SK-N-MC (cell line): ENCODE measurements at places on chromosomes 11 and 22.

DNA sequence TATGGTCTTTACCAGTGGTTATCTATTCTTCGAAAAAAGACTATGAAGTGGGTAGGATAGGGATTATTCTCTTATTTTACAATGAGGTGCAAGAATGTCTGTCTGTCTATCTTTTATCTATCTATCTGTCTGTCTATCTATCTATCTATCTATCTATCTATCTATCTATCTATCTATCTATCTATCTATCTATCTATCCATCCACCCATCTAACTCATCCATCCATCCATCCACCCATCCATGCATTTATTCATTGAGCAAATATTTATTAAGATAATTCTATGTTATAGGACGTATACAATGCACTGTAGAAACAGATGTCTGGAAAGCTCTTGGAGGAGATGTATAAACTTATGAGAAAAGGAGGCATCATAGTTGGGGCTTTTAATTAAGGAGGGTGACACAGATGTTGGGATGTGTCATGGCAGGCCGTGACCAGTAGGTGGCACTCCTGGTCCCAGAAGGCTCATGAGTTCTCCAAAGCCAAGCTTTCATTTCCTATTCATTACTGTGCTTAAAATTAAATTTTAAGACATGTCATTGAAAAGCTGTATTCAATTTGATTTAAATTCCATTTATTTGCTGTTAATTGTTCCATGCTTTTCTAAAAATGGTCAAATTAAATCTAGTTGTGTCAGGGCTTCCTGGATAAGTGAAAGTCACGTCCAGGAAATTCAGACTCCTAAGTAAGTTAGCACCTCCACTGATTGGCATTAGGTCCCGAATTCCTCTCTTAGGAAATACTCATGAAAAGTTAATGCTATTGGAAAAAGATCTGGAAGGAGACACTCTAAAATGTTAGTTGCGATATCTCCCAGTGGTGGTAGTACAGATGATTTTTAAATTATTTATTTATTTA, 19.0 kb upstream of the E2F8 start:
- no peak for DNase-seq

GRCh38 chr22:23529166-23530103, 50.7 kb downstream of the IGLL1 start:
- no peak for DNase-seq

GRCh38 chr22:46111645-46112306, 38.5 kb upstream of the PPARA start:
- DNase-seq = no peak

DNA sequence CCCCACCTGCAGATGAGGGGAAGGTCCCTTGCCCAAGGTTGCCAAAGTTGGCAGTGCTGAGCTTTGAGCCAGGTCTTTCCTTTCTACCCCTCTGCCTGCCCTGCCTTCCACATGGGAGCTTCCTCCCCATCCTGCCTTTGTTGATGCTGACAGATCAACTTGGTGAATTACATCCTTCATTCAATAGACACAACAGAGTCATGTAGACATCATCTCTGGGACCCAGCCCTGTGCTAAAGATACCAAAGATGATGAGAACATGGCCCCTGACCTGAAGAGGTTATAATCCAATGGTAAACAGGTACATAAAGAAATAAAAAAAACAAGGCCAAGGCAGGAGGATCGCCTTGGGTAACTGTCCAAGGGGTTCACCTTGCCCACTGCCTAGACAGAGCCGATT, 42.4 kb upstream of the MAPK1 start:
- DNase-seq = no peak

DNA sequence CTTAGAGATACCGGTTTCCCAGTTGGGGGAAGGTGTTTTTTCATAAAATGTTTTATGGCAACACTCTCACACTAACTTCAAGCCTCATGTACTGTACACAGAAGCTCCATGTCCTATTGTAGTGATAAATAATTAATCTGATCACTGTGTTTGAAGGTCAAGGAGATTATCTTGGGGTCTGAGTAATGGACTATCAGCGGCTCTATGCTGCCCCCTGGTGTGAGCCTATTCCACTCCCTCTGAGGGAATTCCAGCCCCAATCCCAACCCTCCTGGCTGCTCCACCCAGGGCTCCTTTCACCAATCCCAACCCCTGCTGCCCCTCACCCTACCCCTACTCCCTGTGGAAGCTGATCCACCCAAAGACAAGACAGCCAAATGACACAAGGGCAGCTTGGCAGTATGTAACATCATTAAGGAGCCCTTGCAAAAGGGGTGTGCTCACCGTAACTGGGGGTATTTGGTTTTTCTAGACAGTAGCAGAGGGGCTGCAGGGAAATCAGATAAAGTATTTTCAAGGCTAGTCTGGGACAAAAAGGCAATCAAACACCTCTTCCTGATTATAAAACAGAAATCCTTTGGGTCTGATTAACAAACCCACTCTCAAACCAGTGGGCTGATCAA, 22.3 kb downstream of the HPS4 start:
- DNase-seq = no peak
